ENCODE measurements at places on chromosomes 13 and 19.

- DNase-seq: no peak
Measured at GRCh38 chr19:17606590-17607185, 51.2 kb downstream of the COLGALT1 start.

GRCh38 chr19:8641908-8642547 is 11.6 kb downstream of the NFILZ start:
- DNase-seq: peak; percentile 80

- DNase-seq: peak; percentile 81
Measured at GRCh38 chr13:75489502-75490263, 7.7 kb upstream of the TBC1D4 start.

DNA sequence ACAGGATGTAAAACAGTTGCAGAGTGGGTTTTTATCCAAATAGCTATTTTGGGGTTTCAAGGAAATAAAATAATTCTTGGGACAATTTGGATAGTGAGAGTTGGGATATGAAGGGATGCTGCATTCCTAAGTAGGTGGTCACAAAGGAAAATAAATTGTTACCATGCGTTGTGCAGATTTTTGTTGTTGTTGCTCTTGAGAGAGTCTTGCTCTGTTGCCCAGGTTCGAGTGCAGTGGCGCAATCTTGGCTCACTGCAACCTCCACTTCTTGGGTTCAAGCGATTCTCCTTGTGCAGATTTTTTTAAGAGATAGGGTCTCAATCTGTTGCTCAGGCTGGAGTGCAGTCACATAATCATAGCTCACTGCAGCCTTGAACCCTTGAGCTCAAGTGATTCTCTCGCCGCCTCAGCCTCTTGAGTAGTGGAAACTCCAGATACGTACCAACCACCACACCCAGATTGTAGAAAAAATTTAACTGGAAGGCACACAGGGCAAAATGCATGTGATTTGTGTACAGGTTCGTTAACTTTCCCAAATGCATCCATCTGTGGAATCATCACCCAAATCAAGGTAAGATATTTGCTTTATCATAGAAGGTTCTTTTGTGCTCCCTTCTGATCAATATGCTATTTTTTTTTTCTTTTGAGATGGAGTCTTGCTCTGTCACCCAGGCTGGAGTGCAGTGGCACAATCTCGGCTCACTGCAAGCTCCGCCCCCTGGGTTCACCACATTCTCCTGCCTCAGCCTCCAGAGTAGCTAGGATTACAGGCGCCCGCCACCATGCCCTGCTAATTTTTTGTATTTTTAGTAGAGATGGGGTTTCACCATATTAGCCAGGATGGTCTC is 16.0 kb downstream of the SLC1A5 start:
- no peak for DNase-seq

GRCh38 chr13:111872475-111873150 is 194.3 kb upstream of the SOX1 start:
- DNase-seq: no peak

GRCh38 chr13:91017031-91017668 is 330.3 kb upstream of the MIR17HG start:
- DNase-seq: peak; percentile 45

- no peak for DNase-seq
Measured at GRCh38 chr13:101522607-101523006, 70.1 kb downstream of the ITGBL1 start.

DNA sequence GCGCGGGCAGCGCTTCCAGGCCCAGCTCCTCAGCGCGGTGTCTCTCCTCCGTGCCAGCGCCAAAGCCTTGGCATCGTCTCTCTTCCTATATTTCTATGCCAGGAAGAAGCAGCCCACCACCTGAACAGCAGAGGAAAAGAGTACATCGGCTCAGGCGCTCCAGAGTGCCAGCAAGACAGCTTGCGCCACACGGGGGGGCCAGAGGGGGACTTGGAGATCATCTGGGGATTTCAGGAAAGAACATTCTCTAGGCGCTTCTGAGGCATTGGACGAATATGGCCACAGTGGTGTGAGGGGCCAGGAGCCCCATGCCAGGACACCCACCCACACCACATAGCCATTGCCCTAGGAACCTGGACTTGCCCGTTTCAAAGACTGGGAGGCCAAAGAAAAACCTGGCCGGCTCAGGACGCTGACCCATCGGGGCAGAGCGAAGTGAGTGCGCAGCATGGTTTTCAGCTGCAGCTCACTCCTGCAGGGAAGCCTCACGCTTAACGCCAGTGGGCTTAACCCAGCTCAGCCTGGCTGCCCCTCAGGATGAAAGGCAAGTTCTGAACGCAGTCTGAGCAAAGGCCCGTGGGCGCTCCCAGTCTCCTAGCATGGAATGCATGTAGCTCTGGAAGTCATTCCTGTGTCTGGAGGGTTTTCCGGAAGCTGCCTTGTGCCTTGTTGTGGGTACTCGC is 62.1 kb downstream of the GGACT start:
- no peak for DNase-seq

- DNase-seq: peak; percentile 98
Measured at GRCh38 chr13:44231786-44232516, 141.7 kb upstream of the SERP2 start.

- DNase-seq: no peak
Measured at GRCh38 chr19:39166571-39167391, 30.0 kb upstream of the NCCRP1 start.

DNA sequence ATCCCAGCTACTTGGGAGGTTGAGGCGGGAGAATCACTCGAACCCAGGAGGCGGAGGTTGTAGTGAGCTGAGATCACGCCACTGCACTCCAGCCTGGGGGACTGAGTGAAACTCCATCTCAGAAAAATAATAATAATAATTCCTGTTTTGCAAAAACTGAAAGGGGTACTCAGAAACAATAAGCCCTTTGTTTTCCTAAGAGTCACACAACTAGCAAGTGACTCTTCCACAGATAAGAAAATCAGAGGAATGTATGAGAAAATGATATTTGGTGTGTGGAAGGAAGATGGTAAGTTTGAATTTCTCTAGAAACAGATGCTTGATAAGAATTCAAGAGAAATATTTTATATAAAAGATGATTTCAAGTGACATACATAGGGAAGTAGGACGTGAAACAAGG is 35.1 kb downstream of the SYDE1 start:
- no peak for DNase-seq

GRCh38 chr19:39918183-39918651 is 16.2 kb downstream of the FCGBP start:
- no peak for DNase-seq

DNA sequence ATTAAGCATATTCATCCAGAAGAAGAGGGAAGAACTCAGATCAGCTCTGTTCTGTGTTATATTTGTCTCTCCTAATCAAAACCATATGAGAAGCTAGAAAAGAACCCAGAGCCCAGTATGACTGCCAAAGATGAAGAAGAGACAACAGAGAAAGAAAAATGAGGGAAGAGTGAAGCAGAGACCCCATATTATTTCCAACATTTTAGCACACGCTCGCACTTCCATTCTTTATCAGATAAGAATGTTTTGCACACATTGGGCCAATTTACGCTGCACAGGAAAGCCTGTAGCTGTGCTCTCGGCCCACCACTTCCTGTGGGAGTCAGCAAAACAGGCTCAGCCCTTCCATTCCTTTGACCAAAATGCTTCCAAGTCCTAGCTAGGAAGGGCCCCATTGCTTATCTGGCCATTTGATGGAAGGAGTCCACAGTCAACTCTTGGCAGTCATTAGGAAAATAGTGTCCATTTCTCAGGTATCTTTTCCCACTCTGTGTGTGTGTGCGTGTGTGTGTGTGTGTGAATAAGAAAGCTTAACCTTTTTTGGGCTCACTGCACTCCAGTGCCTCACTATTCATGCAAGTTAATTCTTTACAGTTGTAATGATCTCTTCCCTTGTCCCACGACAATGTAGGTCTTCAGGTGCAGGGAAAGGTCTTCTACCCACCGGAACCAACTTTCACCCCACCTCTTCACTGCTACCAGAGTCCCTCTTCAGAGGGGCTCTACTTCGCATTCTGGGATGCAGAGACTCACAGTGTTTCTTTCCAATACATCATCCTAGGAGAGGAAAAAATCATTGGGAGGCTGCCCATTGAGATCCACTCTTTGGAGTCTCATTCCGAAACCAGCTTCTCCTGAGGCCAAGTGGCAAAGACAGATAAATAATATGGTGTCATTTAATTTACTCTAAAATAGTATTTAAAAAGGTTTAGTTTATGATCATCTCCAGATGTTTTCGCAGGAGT is 237.5 kb downstream of the COG6 start:
- DNase-seq: peak; percentile 94

DNA sequence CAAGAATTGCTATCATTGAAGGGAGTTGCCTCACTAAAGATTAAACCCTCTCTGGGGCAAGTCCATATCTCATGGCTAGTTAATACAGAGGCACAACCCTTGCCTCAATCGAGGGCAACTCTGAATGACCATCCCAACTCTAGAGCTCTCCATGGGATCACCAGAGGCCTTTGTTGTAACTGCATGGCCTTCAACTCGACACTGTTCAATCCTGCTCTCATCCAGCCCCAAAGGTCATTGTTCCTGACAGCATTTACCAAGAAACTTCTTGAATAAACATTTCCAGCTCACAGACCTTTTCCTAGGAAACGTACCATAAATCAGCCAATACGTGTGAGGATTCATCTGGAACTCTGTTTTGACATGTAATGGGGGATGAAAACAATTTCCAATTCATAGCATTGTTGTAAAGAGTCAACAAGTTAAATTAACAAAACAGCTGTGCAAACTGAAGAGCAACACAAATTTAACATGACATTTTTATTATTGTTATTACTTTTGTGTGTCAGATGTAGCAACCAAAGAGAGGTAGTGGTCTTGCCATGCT is 452.7 kb downstream of the SUCLA2 start:
- no peak for DNase-seq

DNA sequence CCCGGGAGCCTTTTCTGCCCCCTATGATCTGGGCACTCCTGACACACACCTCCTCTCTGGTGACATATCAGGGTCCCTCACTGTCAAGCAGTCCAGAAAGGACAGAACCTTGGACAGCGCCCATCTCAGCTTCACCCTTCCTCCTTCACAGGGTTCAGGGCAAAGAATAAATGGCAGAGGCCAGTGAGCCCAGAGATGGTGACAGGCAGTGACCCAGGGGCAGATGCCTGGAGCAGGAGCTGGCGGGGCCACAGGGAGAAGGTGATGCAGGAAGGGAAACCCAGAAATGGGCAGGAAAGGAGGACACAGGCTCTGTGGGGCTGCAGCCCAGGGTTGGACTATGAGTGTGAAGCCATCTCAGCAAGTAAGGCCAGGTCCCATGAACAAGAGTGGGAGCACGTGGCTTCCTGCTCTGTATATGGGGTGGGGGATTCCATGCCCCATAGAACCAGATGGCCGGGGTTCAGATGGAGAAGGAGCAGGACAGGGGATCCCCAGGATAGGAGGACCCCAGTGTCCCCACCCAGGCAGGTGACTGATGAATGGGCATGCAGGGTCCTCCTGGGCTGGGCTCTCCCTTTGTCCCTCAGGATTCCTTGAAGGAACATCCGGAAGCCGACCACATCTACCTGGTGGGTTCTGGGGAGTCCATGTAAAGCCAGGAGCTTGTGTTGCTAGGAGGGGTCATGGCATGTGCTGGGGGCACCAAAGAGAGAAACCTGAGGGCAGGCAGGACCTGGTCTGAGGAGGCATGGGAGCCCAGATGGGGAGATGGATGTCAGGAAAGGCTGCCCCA is 8.5 kb upstream of the CEACAM7 start:
- DNase-seq: peak; percentile 3

- no peak for DNase-seq
Measured at GRCh38 chr19:53537121-53537520, 824 bp upstream of the ZNF331 start.

DNA sequence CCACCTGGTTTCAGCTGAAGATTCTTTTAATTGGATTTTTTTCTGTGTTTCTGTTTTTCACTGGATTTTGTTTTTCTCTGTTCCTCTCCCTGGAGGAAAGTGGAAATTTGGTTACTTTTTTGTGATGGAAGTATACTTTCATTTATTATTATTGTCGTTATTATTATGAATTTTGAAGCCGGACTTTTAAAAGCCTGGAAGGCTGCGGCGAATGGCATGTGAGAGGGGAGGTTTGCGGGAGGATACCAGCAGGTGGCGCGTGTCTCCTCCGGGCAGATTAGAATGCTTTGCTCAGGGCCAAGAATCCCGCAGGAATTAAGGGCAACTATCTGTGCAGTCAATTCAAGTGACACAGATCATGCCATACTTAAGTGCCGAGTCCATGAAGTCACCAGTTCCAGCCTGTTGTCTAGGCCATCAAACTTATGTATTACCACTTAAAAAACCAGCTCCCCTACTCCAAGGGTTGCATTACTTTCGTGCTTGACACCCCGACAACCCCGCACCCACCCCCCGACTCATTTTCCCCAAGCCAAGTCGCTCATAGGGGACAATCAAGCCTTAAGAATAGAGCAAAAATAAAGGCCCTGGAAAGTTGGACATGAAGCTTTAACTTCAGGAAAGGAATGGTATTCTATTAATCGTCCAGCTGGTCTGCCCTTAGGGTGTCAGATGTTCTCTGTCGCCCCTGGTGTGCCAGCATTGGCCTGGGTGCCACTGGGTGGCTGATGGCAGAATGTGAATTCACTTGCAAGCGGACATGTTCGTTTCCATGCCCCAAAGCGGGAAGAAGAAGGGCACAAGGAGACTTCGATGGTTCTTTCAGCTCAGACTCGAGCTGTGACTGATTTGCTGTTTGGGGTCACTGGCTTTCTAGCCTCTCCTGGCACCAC is 1.3 kb upstream of the LRCH1 start:
- peak; percentile 79 for DNase-seq

DNA sequence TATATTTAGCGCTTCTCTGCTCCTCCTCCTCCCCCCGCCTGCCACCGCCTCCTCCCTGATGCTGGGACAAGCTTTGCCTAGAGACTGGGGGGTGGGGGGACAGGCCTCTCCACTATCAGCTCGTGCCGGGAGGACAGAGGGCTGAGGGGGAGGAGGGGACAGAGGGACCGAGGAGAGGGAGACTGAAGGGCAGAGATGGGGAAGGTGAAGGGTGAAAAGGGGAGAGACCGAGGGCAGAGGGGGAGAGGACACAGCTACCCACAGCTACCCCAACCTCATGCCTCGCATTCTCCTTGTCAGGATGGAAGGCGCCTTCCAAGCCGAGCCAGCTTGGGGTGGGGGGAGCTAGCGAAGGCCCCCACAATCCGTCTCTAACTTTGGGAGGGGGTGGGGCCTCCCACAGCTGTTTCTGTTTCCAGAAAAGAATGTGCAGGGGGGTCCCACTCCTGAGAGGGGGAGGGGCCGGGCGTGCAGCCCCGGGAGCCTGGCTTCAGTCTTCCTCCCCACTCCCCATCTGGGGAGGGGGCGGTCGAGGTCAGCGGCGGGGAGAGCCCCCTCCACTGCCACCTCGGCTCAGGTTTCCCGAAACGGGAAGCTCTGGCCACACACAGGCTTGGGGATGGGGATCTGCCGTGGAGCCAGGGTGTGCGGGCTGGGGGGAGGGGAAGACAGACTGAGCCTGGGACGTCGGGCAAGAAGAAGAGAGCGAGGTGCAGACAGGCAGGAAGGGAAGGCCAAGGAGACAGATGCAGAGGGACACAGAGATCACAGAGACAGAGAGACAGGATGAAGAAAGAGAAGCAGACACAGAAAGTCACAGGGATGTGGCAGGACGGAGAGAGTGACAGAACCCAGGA is 1.6 kb downstream of the DACT3 start:
- DNase-seq: peak; percentile 17

- no peak for DNase-seq
Measured at GRCh38 chr13:40600149-40600751, 66.2 kb downstream of the FOXO1 start.

- no peak for DNase-seq
Measured at GRCh38 chr19:58429745-58430144, 10.2 kb downstream of the ZNF132 start.
